ENCODE measurements at places on chromosomes 2 and 18. TPM values are rescaled to one million over a fixed set of nuclear protein-coding genes. Genes with fewer than 3 reads are reported as not detected.

DNA sequence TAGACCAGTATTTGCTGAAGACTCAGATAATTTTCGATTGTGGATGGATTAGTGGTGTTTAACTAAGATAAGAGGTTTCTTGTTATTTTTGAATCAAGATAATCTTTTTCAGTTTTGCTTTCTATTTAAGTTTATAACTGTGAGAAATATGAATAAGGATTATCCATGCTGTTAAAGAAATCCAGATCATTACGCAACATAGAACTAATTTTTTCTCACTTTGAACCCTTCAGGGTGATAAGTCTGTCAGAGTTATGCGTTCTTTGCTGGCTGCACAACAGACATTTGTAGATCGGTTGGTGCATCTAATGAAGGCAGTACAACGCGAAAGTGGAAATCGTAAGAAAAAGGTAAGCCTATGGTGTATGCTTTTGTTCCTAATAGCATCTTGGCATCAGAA, 74.1 kb downstream of the PIK3C3 start:
- no peaks in the 10 kb centered on the region for H3K4me1 ChIP-seq
- no peak overlapping the region for H3K4me3 ChIP-seq
- H3K27me3 ChIP-seq, result no peaks in the 10 kb centered on the region
- DNase-seq, result peak; percentile 43
- H3K36me3 ChIP-seq, result peaks cover 14% of the 10 kb centered on the region

The NAGK gene
- 54.8 TPM for polyA plus RNA-seq

DNA sequence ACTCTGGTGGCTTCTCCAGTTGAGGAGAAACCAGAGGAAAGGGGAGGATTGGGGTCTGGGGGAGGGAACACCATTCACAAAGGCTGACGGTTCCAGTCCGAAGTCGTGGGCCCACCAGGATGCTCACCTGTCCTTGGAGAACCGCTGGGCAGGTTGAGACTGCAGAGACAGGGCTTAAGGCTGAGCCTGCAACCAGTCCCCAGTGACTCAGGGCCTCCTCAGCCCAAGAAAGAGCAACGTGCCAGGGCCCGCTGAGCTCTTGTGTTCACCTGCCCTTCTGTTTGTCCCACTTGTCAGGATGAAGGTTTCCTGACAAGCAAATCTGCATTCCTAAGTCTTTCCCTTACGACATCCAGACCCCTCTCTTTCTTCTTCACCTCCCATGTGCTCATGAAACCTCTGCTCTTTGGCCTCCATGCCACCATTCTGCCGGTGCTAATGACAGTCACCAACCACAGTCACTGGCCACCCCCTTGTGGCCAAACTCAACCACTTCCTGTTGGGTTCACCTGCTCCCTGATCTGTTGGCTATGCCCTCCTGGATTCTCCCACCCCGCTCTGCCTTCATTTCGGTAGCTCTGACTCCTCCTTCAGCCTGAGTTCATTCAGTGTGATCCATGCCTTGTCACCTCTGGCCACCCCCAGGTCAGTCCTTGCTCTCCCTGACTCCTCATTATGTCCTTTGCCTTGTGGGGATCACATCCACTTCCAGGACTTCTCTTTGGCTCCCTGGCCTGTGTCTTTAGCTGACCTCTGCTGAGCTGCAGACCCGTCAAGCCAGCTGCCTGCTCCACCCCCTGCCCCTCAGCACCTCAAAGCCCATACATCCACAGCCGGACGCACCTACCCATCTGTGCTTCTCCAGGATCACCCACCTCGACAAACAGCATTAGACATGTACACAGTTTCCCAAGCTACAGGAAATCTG, 17.6 kb downstream of the EMX1 start:
- H3K27me3 ChIP-seq, result peaks cover 2% of the 10 kb centered on the region
- no peak overlapping the region for H3K27ac ChIP-seq
- no peaks in the 10 kb centered on the region for H3K36me3 ChIP-seq
- no peaks in the 10 kb centered on the region for H3K4me1 ChIP-seq

The CHRND gene
- polyA plus RNA-seq, result not detected

GRCh38 chr2:774436-774835, 97.2 kb upstream of the TMEM18 start:
- H3K4me3 ChIP-seq, result no peak overlapping the region
- no peaks in the 10 kb centered on the region for H3K27me3 ChIP-seq
- H3K27ac ChIP-seq, result no peak overlapping the region
- no peak for DNase-seq
- no peaks in the 10 kb centered on the region for H3K4me1 ChIP-seq
- H3K36me3 ChIP-seq, result no peaks in the 10 kb centered on the region

DNA sequence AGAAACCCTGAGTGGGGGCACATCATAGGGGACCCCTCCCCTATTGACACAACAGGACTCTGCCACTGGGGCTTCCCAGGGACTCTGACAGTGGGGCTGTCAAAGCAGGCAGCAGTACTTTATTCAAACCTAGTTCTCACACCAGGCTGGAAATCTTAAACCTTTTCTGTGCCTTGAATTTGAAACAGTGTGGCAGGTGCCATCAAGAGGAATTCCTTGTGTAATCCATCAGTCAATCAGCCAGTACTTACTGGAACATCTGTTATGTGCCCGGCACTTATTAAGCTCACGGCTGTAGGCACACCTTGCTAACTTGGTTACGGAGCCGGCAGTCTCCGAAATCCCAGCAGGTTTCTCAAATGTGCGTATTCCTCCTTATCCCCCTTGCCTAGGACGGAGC, 12.0 kb downstream of the GLI2 start:
- no peaks in the 10 kb centered on the region for H3K36me3 ChIP-seq
- no peak for DNase-seq
- peaks cover 2% of the 10 kb centered on the region for H3K27me3 ChIP-seq
- H3K27ac ChIP-seq, result no peak overlapping the region
- no peaks in the 10 kb centered on the region for H3K4me1 ChIP-seq
- no peak overlapping the region for H3K4me3 ChIP-seq

GRCh38 chr18:45252474-45252873, 362.8 kb upstream of the SLC14A2 start:
- H3K4me3 ChIP-seq, result no peak overlapping the region
- H3K4me1 ChIP-seq, result peaks cover 5% of the 10 kb centered on the region
- DNase-seq, result no peak
- no peaks in the 10 kb centered on the region for H3K27me3 ChIP-seq
- no peak overlapping the region for H3K27ac ChIP-seq

GRCh38 chr18:43310239-43310638, 32.9 kb upstream of the SYT4 start:
- H3K27ac ChIP-seq, result no peak overlapping the region
- H3K36me3 ChIP-seq, result no peaks in the 10 kb centered on the region
- no peak overlapping the region for H3K4me3 ChIP-seq
- H3K4me1 ChIP-seq, result no peaks in the 10 kb centered on the region

GRCh38 chr2:1833726-1834125, 89.4 kb upstream of the PXDN start:
- no peaks in the 10 kb centered on the region for H3K27me3 ChIP-seq
- H3K4me1 ChIP-seq, result no peaks in the 10 kb centered on the region
- H3K27ac ChIP-seq, result no peak overlapping the region
- DNase-seq, result no peak

DNA sequence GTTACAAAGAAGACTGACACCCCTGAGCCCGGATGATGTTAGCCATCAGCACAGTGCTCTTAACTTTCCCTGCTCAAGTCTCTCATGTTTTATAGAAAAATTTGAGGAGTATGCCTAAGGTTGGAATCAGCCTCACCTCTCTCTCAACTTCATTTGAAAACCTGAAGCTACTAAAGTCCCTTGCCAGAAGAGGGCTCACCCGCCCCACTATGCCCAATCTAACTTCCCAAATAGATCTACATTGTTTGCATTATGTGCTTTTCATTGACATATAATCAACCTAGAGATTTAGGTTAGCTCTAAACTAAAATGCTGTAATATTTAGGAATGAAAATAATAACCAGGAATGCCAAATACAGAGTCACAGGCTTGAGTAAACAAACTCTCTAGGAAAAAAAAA, 305.4 kb downstream of the NCKAP5 start:
- no peak overlapping the region for H3K4me3 ChIP-seq
- no peak for DNase-seq
- no peak overlapping the region for H3K27ac ChIP-seq
- peaks cover 3% of the 10 kb centered on the region for H3K4me1 ChIP-seq
- H3K27me3 ChIP-seq, result peaks cover 4% of the 10 kb centered on the region

GRCh38 chr2:123363826-123364225, 661.3 kb upstream of the CNTNAP5 start:
- H3K27me3 ChIP-seq, result no peaks in the 10 kb centered on the region
- H3K4me1 ChIP-seq, result no peaks in the 10 kb centered on the region
- no peak overlapping the region for H3K4me3 ChIP-seq
- no peak for DNase-seq
- H3K36me3 ChIP-seq, result no peaks in the 10 kb centered on the region

The EML6 gene
- polyA plus RNA-seq, result 1.3 TPM

GRCh38 chr18:75393721-75394120, 33.8 kb downstream of the SMIM21 start:
- H3K36me3 ChIP-seq, result no peaks in the 10 kb centered on the region
- no peaks in the 10 kb centered on the region for H3K27me3 ChIP-seq
- H3K4me1 ChIP-seq, result no peaks in the 10 kb centered on the region
- no peak overlapping the region for H3K4me3 ChIP-seq
- no peak for DNase-seq

The LBX2 gene
- polyA plus RNA-seq, result 5.8 TPM

DNA sequence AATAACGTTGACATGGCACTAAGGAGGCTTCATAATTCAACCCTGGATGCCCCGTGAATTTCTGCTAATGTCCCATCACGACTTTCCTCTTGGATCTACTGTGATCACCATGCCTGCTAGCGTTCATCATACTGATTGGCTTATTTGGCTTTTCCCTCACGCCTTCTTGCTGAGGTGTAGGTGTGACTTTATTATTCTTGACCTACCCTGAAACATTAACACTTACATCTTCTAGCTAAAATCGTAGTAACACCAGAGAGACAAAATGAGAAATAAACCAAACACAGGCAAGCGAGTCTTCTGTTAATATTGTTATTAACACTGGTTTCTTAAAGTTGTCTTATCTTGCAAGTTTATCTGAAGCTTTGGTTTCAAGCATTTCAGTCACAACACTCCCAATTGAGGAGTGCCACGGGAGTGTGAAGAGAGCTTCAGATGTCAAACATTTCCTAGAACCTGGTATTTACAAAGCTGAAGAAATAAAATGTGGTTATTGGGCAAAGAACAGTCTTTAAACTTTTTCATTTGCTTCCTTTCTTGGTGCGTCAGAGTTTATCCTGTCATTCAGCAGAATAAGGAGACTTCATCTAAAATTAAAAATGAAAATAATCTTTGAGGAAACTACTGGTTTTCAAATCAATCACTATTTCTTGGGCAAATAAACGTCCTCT, 15.4 kb upstream of the STAT1 start:
- peaks cover 15% of the 10 kb centered on the region for H3K4me1 ChIP-seq
- no peaks in the 10 kb centered on the region for H3K36me3 ChIP-seq
- H3K4me3 ChIP-seq, result no peak overlapping the region
- H3K27me3 ChIP-seq, result no peaks in the 10 kb centered on the region
- DNase-seq, result no peak
- no peak overlapping the region for H3K27ac ChIP-seq

DNA sequence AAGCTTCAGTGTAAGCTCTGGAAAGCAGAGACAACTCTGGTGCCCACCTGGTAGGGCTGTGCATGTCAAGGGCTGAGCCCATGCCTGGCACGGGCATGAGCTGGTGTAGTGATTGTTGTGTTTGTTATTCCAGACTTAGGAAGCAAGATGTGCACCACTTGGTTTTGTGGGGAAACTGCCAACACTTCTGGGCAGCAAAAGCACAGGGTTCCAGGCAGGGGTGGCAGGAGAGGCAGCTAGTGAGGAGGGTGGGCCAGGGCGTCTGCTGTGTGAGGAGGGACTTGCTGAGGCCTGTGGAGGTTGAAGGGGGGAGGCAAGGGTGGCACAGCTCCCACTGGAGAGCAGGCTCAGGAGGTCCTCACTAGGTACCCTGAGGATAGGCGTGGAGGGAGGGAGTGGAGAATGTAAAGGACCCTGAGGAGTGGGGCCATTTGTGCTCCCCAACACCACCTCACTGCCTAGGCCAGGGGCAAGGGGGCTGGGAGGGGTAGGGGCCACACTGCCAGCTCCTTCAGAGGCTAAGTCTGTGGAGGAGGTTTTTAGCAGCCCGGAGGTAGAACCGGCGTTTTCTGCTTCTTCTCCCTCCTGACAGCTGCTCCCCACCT, 104.0 kb upstream of the POU3F3 start:
- no peak overlapping the region for H3K27ac ChIP-seq
- no peaks in the 10 kb centered on the region for H3K4me1 ChIP-seq
- no peaks in the 10 kb centered on the region for H3K36me3 ChIP-seq
- H3K4me3 ChIP-seq, result no peak overlapping the region
- no peak for DNase-seq
- H3K27me3 ChIP-seq, result no peaks in the 10 kb centered on the region

DNA sequence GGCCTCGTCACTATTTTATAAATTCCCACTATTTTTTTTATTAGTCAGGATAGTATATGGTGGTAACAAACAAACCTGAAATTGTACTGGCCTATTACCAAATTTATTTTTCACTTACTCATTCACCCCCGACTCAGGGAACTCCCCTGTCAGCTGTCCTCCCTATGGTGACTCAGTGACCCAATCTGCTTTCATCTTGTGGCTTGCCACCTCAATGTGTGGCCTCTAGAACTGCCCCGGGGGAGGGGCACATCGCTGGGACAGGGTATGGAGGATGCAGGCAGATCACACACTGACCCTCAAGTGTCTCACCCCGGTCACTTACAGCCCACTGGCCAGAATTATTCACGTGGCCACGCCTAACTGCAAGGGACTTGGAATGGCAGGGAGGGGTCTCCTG, 71.6 kb downstream of the ACTR2 start:
- H3K4me1 ChIP-seq, result no peaks in the 10 kb centered on the region
- DNase-seq, result no peak
- H3K36me3 ChIP-seq, result no peaks in the 10 kb centered on the region
- no peaks in the 10 kb centered on the region for H3K27me3 ChIP-seq

GRCh38 chr2:185484602-185485001, 254.0 kb upstream of the FSIP2 start:
- no peak overlapping the region for H3K4me3 ChIP-seq
- H3K27me3 ChIP-seq, result no peaks in the 10 kb centered on the region
- H3K27ac ChIP-seq, result no peak overlapping the region
- no peak for DNase-seq

The G6PC2 gene
- polyA plus RNA-seq, result not detected

DNA sequence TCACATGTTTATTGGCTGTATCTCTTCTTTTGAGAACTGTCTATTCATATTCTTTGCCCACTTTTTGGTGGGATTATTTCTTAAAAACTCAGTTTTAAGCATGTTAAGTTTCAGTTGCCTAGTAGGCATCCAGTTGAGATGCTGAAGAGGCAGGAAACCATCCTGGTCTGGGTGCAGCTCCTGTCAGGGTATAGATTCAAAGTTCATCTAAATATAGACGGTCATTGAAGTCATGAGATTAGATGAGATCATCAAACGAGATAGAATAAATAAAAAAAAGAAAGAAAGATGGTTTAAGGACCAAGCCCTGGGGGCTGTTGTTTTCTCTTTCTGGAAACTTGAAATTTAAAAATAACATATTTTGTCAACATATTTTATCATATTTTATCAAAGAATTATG, 9.2 kb upstream of the DNAH7 start:
- H3K4me3 ChIP-seq, result no peak overlapping the region
- no peaks in the 10 kb centered on the region for H3K36me3 ChIP-seq
- DNase-seq, result peak; percentile 28
- peaks cover 7% of the 10 kb centered on the region for H3K4me1 ChIP-seq
- no peak overlapping the region for H3K27ac ChIP-seq

The EMILIN1 gene
- 36.6 TPM for polyA plus RNA-seq

All from small intestine (tissue), 16 donors.